ENCODE measurements at places on chromosomes 7 and 10.

GRCh38 chr10:70830164-70830563, 14.4 kb downstream of the SGPL1 start:
- DNase-seq = no peak

DNA sequence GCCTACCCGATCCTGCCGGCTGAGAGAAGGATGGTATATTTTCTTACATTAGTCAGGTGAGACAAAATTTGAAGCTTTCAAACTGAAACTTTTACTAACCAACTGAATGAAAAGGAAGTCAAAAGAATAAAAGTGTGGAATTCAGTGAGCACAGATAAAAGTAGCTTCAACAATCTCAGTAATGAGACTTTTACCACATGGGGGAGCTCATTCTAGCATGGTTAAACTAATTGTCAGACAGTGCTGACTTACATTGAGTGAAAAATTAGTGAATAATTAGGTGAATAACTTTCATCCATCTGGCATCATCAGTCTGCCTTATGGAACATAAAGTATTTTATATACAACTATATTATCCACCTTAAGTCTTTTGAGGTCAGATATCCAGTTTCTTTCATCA, 8.4 kb downstream of the FAM237B start:
- DNase-seq = no peak

GRCh38 chr10:21130683-21131442, 233.8 kb upstream of the NEBL start:
- DNase-seq = no peak

DNA sequence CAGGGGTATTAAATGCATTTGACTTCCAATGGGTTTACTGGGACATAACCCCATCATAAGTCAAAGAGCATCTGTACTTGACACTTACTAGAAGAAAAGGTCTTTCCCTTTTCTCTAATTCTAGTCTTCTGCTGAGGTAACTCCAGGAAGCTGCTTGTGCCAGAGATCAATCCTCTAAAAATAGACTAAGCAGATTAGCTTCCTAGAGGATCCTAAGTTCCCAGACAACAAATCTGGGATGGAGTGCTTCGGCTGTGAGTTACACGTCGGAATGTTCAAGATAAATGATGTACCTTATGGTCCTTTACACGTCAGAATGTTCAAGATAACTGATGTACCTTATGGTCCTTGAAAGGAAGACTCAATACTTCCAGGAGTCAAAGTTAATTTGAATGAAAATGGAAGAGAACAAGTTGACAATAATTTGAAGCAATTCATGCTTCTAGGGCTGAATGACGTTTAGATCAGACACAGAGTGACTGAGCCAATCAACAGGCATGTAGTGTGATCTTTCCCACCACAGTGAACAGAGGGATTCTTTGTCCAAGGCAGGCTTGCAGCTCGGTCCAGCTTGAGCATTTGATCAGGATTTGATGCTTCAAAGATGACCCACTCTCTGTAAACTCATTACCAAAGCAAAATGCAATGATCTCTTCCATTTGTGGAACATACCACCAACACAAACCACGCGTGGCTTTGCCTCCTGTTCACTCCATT, 63.8 kb downstream of the SLC37A3 start:
- DNase-seq = no peak

DNA sequence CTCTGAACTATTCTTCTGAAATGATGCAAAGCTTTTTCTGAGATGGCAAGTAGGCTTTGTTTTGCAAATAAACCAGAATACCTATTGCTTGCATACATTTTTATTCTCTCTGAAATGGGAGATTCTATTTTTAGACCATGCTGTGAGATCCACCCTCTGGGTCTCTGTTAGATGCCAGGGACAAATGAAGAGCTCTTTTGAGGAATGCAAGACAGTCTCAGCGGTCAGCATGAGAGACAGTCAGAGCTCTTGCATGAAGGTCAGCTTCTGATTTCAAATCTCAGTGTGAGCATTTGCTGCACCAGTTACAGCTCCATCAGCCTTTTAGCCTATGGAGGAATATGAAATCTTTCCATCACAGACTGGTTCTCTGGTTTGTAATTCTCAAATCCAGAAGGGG, 429.9 kb upstream of the KLF6 start:
- no peak for DNase-seq

DNA sequence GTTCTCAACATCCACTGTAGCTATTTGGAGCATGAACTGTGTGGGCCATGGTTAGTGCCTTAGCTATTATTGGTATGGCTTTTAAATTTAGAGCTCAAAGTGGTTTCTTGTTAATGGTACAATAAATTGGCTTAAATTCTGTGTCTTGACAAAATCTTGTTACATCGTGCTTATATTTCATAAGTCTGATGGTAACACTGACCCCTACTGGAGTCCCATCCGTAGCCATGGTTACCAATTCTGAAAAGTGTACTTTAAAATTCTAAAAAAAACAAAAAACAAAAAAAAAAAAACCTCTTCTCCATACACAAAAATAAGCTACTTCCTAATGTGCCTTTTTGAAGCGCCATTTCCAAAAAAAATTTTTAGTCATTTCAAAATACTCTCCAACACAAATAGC, 6.4 kb upstream of the RPP30 start:
- DNase-seq = peak; percentile 43

DNA sequence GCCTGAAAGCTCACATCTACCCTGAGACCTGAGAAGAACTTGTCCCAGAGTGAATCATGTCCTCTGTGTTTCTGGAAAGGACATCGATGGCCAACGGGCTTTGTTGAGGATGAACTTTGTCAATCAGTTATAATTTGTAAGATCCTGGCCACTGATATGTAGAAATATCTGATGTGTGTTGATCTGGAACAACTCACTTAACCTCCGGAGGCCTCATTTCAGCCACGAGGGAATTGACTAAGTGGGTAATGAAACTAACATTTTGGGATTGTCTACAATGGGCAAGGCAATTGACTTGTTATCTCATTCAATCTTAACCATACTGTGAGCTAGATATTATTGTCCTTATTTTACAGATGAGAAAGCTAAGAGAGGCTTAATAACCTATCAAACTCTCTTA, 468.1 kb upstream of the NRP1 start:
- no peak for DNase-seq

- no peak for DNase-seq
Measured at GRCh38 chr10:86533328-86533727, 11.7 kb upstream of the WAPL start.

DNA sequence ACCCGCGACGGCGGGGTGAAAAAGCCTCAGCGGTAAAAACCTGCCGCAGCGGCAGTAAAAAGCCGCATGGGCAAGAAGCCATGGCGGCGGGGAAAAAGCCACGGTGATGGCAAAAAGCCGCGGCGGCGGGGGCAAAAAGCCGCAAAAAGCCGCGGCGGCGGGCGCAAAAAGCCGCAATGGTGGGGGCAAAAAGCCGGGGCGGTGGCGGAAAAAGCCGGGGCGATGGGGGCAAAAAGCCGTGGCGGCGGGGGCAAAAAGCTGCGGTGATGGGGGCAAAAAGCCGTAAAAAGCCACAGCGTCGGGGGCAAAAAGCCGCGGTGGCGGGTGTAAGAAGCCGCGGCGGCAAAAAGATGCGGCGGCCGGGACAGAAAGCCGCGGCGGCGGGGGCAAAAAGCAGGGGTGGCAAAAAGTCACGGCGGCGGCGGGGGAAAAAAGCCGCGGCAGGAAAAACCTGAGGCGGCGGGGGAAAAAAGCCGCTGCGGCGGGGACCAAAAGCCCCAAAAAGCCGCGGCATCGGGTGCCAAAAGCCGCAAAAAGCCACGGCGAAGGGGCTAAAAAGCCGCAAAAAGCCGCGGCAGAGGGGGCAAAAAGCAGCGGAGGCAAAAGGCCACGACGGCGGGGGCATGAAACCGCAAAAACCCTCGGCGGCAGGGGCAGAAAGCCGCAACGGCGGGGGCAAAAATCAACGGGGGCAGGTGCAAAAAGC, 488.5 kb downstream of the ZNF33B start:
- DNase-seq = no peak

DNA sequence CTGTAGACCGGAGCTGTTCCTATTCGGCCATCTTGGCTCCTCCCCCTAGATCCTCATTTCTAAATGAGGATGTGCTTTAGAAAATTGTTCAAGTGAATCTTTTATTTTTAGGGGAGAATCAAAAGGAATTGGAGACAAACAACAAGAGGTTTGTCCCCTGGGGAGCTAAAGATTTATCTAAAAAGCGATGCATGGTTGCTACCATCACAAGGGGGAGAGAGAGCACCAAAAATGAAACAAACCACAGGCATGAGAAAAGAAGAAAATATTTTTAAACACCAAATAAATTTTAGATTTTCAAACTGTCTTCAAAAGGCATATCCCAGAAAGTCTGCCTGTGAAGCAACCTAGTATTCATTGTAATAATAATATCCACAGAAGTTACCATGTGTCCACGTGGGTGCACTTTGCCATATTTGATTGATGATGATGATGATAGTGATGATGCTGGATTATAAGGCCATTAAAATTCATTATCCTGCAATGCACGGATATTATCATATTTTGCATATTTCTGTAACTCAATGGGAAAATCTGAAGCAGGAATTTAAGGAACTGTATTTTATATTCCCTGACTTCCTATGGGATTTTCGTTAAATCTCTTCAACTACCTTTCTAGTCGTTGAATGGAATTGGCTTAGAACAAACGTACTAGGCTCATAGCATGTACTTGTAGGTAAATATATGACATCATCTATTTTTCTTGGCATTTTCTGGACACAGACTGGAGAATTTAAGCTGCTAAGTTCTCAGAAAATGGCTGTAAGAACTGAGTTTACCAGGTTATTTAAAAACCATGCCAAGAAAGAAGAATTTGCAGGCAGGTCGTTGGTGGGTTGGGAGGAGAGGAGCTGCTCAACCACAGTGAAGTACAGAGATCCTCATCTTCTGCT, 171.6 kb downstream of the WDR37 start:
- DNase-seq = no peak

GRCh38 chr7:102232611-102233286, 53.9 kb upstream of the SH2B2 start:
- no peak for DNase-seq

- no peak for DNase-seq
Measured at GRCh38 chr7:30411173-30411572, 67.4 kb downstream of the NOD1 start.

DNA sequence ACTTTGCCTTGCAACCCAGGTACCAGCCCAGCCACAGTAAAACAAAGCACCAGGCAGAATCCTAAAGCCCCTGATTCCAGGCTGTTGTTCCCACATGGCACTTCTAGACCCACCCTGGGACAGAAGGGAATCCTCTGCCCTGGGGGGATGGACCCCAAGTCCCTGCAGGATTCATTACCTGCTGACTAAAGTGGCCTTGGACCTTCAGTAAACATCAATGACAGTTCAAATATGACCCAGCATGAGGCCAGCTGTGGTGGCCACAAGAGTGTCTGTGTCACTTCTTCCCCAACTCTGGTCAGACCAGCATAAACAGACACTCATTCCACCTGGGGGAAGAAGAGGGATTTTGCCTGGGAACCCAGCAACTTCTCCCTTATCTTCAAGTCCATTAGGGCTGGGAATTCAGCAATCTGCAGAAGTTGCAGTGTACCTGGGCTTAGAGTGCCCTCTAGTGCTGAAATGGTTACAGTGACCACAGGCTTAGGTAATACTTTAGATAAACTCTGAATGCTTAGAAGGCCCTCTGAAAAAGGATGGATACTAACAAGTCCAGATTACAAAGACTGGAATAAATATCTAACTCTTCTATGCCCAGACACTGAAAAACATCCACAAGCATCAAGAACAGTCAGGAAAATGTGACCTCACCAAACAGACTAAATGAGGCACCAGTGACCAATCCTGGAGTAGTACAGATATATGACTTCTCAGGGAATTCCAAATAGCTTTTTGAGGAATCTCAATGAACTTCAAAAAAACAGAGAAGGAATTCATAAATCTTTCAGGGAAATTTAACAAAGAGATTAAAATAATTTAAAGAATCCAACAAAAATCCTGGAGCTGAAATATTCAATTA, 108.5 kb upstream of the TMEM168 start:
- peak; percentile 73 for DNase-seq

- no peak for DNase-seq
Measured at GRCh38 chr10:62131724-62132123, 136.9 kb downstream of the RTKN2 start.

DNA sequence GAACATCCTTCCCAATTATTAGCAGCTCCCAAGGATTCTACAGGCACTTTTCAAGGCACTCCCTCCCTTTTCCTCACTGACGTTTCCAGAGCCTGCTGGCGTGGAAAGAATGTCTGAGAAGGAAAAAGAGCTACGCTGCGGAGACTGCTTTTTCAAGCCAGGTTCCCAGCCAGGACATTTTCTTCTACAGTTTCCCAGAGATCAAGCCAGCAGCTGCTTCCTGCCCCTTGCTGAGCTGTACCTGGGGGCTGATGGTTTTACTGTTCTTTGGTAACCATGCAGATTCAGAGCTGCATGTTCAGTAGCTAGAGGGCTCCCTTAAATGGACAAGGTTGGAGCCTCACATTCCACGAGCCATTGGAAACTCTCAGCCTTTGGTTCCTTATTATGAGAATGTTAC, 133.4 kb downstream of the EVX1 start:
- DNase-seq = no peak

Data from brain microvascular endothelial cell (primary cell).